SK-MEL-5 (cell line): ENCODE measurements at places on chromosomes 3 and 15. TPM values are rescaled to one million over a fixed set of nuclear protein-coding genes. Genes with fewer than 3 reads are reported as not detected.

The BHLHE40 gene
- total RNA-seq = 61.3 and 81.0 TPM in 2 replicates

The DLEC1 gene
- not detected in 2 replicates for total RNA-seq

The ZNF660 gene
- 0.03 TPM in 2 replicates for total RNA-seq

The TMPRSS7 gene
- not detected in 2 replicates for total RNA-seq

The MNS1 gene
- 1.9 and 2.8 TPM in 2 replicates for total RNA-seq

The TRPM1 gene
- 105 and 109 TPM in 2 replicates for total RNA-seq

The CSTA gene
- total RNA-seq = 1.9 and 4.0 TPM in 2 replicates

The LRTM1 gene
- not detected in 2 replicates for total RNA-seq

The RARRES1 gene
- total RNA-seq = 0.58 TPM in 1 of 2 replicates, not detected in the other
